Fibroblast of upper back skin (primary cell): ENCODE measurements at places on chromosomes 1 and 21.

- DNase-seq: no peak
These were observed 59.3 kb downstream of the COL18A1 start for GRCh38 chr21:45464309-45464708.

DNA sequence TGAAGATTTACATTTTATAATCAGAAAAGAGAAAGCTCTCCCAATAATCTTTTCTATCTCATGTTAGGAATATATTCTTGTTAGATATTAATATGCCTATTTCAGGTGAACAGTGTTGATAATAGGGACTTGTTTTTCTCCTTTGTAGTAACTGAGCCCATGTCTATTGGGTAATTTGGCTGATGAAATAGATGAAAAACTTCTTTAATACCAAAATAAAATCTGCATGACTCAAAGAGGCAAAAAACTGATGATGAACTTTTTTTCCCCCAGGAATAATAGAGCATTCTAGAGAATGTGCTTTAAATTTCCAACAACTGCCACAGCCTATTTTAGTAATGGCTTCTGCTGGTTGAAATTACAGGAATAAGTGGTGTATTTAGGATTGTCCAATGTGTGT is 178.9 kb upstream of the GREM2 start:
- peak; percentile 65 for DNase-seq

DNA sequence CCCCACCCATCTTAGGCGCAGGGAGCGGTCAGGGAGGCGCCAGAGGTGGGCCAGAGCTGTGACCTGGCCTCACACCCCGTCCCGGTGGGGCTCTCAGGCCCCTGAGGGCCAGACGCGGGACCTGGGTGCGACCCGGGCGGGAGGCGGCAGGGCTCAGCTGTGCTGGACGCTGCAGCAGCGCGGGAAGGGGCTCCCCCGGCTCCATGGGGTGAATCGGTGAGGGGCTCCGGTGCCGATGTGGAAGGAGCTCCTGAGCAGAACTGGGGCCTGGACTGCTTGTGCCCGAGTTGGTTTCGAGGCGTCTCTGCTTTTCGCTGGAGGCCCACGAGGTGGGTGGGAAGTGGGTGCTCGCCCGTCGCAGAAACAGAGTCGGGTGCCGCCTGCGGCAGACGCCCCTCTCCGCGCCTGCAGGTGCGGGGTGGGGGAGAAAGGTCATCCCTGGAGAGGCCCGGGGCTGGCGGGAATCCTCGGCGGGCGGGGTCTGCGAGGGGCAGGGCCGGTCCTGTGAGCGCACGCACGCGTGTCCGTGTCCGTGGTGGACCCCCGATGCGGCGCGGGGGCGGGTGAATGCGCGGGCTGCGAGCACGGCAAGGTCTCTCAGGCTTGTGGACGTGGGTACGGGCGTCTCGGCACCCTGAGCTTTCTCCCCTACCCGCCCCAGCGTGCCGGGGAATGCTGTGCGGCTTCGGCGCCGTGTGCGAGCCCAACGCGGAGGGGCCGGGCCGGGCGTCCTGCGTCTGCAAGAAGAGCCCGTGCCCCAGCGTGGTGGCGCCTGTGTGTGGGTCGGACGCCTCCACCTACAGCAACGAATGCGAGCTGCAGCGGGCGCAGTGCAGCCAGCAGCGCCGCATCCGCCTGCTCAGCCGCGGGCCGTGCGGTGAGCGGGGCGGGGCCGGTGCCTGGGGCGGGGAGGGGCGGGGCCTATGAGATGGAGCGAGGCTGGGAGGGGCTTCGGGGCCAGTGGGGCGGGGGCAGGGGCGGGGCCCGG is 20.4 kb downstream of the AGRN start:
- peak; percentile 85 for DNase-seq

DNA sequence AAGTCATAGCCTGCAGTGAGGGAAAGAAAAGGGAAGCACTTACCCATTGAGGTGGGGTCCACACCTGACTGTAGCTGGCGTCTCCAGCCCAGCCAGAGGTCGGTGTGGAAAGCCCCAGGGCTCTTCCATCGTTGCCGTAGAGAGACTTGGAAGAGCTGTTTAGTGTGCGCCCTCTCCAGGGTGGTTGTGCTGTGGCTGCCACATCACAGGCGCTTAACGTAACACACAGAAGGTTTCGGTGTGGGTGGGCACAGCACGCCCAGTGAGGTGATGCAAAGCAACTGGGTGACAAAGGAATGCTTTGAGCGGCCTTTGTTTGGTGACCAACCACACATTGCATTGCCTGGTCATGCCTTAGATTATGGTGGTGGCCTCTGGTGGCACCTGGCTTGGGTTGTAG is 36.8 kb upstream of the KIF1B start:
- no peak for DNase-seq
